ENCODE measurements at places on chromosomes 7 and 10. TPM values are rescaled to one million over a fixed set of nuclear protein-coding genes. Genes with fewer than 3 reads are reported as not detected.

DNA sequence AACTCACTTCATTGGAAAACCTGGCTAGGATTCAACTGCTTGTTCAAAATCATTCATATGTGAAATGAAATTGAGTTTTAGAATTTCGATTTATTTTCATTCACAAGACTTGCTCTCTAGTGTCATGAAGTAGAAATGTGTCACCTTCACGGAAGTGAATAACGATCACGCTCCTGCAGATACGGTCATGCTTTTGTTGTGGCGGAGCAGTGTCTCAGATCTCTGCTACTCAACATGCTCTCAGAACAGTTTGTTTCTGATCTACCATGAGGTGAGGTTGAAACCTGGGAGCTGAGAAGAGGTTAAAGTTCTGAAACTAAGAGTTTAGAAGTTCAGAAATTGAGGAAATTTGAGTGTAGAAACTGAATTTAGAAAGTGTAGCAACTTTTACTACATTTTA is 13.8 kb upstream of the PITRM1 start:
- no peak for DNase-seq

GRCh38 chr10:61733358-61733940 is 70.7 kb downstream of the CABCOCO1 start:
- DNase-seq = no peak

Gene GDF2
- not detected for total RNA-seq

- DNase-seq = no peak
Measured at GRCh38 chr7:386385-386784, 96.4 kb downstream of the FOXL3 start.

Gene TMEM236
- total RNA-seq = 1.4 TPM

DNA sequence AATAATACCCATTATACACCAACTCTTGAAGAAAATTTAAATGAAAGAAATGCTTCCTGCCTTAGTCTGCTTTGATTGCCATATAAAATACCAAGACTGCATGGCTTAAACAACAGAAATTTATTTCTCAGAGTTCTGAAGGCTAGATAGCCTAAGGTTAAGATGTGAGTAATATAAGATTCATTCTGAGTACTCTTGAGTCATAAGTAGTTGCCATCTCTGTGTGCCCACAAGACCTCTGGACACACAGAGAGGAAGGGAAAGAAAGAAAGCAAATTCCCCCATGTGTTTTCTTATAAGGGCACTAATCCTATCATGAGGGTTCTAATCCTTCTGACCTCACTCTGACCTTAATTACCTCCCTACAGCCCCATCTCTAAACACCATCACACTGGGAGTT is 201.2 kb downstream of the PTN start:
- DNase-seq = no peak

- no peak for DNase-seq
Measured at GRCh38 chr7:37419496-37419895, 29.2 kb downstream of the ELMO1 start.

GRCh38 chr7:111006691-111007090 is 84.2 kb upstream of the LRRN3 start:
- DNase-seq = no peak

DNA sequence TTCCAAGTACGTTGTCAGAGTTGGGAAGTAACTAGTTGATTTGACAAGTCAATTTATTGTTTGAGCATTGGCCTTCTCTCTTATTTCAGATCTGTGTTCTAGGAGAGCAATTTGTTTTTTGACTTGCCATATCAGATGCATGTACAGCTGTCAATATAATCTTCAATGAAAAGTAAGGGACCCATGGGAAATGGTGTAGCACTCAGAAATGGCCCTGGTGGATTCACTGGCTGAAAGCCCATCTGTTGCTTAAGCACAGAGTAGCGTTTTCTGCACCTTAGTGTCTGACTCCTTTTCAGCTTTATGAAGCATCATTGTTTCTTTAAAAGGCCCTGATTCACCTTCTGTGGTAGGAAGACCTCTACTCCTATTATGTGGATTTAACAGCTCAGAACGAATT is 10.2 kb downstream of the GARS1 start:
- no peak for DNase-seq

- no peak for DNase-seq
Measured at GRCh38 chr10:75253281-75254220, 17.8 kb upstream of the COMTD1 start.

Gene LRGUK
- 1.5 TPM for total RNA-seq

Gene LHFPL3
- total RNA-seq = not detected

Gene FMC1
- total RNA-seq = 12.9 TPM

- no peak for DNase-seq
Measured at GRCh38 chr7:109926738-109927137, 1164.2 kb upstream of the LRRN3 start.

GRCh38 chr10:85175635-85176034 is 847.2 kb downstream of the CCSER2 start:
- DNase-seq = no peak

DNA sequence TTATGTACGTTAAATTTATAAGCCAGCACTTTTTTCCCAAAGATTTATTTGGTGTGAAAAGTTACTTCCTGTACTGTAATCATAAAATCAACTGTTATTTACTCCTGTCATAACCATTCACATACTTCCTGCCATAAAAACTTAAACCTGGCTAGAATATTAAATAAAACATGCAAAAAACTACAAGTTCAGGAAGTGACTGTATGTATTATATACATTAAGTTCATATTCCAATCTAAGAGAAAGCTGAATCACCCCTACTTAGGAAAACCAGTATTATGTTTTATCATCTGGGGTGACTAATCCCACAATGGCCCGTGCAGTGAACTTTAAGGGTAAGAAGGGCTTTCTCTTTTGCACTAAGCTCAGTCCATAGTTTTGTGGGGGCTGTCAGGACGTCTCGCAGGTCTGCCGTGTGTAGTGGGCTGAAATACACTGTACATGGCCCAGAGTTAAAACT is 183.7 kb upstream of the KLF14 start:
- DNase-seq = no peak

Gene ARHGAP22
- 2.1 TPM for total RNA-seq

Gene POLR2J2
- 3.9 TPM for total RNA-seq

DNA sequence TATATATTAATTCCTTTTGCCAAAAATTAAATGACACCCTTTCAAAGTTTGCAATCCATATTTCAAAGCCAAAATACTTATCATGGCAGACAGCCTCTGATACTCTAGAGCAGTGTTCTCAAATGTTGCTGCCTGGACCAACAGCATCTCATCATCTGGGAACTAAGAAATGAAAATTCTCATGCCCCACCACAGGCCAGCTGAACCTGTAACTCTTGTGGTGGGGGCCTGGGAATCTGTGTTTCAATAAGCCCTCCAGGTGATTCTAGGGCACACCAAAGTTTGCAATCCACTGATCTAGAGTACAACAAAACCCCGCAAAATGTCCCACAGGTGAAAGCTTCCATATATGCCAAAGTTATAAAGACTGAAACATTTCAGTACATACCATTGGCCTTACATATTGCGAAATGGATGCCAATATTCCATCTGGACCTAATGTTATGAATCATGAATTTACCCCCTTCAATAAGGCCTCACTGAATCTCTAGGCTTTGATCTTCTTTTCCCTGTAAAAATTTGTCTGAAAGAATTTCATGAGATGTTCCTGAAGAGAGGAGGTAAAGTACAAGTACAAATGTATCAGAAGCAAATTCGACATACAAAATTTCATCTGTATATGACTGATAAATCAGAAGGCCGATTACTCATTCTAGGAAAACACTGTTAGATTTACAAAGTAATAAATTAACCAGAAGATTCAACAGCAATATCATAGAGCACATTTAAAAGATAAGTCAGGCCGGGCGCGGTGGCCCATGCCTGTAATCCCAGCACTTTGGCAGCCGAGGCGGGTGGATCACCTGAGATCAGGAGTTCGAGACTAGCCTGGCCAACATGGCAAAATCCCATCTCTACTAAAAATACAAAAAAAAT is 25.3 kb upstream of the EPC1 start:
- no peak for DNase-seq

Gene CALHM3
- 0.30 TPM for total RNA-seq

GRCh38 chr7:130084037-130084875 is 13.9 kb downstream of the KLHDC10 start:
- no peak for DNase-seq

Gene PDAP1
- 40.1 TPM for total RNA-seq

Gene SPDYE16
- not detected for total RNA-seq

Gene BAIAP2L1
- total RNA-seq = 20.2 TPM

DNA sequence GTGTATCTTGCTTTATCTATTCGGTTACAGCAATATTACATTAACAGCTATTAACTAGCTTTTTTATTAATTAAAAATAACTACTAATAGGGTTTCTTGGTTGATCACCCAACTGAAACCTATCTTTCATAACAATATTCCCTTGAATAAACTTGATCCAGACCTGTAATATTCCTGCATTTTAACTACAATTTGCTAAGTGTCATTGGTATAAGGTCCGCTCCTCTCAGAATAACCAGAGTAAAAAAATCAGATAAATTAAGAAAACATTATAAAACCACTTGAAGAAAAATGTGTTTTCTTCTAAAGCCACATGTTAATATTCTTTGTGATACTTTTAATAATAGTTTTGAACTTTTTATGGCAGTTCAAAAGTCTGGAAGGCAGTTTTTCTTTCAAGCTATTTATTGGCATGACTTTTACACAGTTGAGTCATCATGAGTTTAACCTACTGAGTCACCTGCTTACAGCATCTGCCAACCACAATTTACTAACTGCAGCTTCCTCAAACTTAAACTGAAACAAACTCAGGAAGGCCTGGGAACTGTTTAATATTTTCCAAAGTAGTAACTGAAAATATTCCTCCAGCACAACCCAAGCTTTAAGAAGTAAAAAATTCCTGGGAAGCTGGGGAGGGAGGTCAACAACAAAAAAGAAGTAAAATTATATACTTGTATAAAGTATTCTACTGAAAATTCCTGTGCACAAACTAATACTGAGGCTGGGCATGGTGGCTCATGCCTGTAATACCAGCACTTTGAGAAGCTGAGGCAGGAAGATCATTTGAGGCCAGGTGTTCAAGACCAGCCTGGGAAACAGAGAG is 103.2 kb downstream of the NRBF2 start:
- no peak for DNase-seq
